ENCODE measurements at places on chromosomes 11 and 22.

DNA sequence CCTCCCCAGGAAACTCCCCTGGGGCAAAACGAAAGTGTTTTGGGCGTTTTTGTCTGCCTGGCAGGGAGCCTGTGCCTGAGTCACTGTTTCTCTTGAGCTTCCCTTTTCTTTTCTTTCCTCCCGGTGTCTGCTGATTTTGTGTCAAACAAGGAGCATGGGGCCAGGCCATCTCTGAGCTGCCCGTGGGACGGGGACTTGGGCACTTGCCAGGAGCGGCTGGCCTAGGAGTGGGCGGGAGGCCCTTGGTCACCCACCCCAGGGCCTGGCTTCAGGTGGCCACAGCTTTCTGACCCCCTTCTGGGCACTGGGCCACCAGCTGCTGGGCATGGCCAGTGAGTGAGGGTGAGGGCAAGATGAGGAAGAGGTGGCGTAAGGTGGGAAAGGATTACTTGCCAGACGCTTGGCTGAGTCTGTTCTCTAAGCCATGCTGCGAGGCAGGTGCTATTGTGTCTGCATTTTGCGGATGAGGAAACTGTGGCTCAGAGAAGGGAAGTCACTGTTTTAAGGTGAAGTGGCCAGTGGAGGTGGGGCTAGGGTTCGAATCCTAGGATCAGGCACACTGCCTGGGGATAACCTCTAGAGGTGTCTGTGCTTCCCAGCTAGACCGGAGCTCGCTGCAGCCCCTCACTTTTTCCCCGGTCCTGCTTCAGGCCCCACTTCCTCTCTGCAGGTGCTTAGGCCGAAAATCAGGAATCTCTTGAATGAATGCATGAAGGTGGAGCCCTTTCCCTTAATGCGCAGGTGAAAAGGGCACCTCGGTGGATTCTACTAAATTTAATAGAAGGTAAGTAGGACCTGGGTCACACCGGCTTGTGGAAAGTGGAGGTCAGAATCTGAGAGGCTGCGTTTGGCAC lies 7.8 kb upstream of the NFAM1 start:
- DNase-seq, result no peak

- DNase-seq, result no peak
Measured at GRCh38 chr22:45142376-45142775, 21.3 kb upstream of the NUP50 start.

GRCh38 chr22:29225422-29226090 lies 19.9 kb downstream of the EMID1 start:
- DNase-seq, result no peak

GRCh38 chr11:118126082-118126838 lies 26.4 kb downstream of the SCN4B start:
- no peak for DNase-seq

DNA sequence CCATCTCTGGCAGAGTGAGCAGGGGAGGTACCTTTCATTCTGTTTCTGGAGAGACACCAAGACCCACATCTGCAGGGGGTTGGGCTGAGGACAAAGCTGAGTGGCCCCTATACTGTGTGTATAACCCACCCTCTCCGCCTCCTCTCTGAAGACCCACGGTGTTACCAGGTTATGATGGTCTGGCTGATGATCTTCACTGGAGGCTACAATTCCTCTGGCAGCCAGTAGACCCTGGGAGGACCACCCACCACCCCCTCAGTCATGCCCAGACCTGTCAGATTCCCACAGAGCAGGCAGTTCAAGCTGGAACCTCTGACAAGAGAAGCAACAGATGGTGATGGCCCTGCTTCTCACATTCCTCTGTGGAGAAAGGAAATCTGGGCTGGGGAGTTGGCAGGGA lies 11.4 kb upstream of the KCNJ1 start:
- no peak for DNase-seq

Data from activated naive CD8-positive, alpha-beta T cell treated with anti-CD3 and anti-CD28 coated beads for 36 hours (primary cell).